ENCODE measurements at places on chromosomes 16 and 17.

DNA sequence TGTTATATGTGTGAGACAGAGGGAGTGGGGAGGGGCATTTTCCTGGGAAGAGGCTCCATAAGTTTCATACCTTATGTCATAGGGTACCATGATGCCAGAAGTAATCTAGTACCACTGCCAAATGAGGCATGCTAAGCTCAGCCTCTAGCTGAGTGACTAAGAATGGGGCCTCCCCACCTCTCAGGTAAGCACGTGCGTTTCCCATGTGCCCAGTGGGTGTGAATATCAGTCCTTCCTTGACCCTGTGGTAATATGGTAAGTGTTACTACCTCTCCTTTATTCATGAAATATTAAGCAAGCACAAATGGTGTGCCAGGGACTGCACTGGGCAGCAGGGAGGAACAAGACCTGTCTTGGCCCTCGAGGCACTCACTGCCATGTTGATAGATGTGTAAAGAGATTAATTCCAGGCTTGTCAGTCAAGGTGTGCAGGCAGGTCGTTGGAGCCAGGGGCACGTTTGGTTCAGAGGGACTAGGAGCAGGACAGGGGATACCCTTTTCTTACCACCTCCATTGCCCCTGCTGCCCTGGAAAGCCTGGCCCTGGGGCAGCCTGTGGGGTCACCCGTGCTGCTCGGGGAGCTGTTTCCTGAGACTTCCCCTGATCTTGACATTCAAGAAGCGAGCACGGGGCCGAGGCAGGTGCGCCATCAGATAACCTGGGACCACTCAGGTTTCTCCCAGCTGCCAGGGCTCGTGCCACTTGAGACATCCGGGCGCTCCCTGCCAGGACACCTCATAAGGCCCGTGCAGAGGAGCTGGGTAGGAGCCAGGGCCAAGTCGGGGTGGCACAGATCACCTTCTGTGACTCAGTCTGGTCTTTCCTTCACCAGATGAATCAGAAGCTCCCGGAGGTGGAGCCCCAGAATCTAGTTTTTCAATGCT lies 8.8 kb downstream of the RSAD1 start:
- no peak for DNase-seq

- DNase-seq: no peak
Measured at GRCh38 chr17:4900231-4901107, 1.1 kb downstream of the C17orf107 start.

DNA sequence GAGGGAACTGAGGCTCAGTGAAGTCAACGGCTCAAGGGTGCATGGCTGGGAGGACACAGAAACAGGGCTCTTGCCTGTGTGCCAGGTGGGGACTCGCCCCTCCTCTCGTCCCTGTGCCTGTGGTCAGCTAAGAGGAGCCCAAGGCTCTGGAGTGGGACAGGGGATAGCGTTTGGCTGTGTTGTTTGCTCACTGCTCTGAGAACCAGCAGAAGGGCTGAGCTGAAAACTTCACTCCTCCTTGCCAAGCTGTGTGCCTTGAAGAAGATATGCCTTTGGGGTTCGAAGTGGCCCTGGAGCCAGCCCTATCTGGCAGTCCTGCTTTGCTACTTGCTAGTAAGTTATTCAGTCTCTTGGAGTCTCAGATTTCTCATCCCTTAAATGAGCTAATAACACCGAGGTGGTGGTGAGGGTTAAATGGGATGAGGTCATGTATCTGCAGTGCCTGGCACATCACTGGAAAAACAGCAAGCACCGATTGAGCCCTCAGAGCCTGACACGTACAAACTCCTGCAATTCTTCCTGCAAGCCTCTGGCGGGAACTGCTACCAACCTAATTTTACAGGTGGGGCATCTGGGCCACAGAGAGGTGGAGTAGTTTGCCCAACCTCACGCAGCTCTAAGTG lies 17.7 kb downstream of the FOXL1 start:
- DNase-seq: no peak

- DNase-seq: no peak
Measured at GRCh38 chr16:63192980-63193379, 1156.7 kb upstream of the CDH8 start.

GRCh38 chr17:21163101-21163500 lies 36.3 kb downstream of the DHRS7B start:
- DNase-seq: no peak

GRCh38 chr17:81239714-81240555 lies 817 bp downstream of the NDUFAF8 start:
- DNase-seq: no peak
